ENCODE measurements at places on chromosomes 2 and 18.
A peak's percentile ranks its signal among the peaks of the same experiment; 100 is the strongest.

GRCh38 chr2:64295326-64296139 lies 151.3 kb upstream of the PELI1 start:
- DNase-seq: no peak

DNA sequence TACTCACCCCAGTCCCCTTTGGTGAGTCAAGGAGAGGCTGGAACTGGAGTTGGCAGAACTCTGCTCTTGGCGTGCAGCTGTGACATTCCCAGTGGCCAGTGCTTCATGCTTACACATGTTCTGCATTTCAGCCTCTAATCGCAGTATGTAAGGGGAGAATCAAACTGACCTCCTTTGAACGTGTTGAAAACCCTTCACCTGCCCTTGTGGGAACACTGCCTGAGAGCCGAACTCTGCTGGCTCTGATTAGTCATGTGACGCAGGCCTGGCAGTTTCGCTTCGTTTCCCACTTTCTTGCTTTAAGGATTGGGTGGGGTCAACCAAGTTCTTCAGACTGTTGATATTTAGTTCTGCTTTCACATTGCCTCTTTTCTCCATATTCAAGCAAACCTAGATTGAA lies 173.8 kb upstream of the BCL2L11 start:
- no peak for DNase-seq

- no peak for DNase-seq
Measured at GRCh38 chr2:69766014-69766413, 24.1 kb downstream of the ANXA4 start.

DNA sequence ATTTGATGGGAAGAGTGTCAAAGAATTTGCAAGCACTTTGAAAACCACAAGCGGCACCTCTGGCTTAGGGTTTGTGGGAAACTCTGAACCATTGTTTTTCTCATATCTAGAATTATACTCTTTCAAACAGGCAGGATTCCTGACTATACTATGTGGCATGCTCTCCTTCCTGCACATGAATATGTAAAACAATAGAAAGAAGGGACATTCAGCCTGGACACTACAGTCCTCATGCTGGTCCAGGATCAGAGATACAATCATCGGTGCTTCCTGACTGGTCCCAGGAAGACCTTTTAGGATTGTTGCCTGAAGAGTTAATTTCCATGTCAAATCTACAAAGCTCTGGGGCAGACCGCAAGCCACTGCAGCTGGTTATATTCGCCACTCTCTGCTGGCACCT lies 55.7 kb upstream of the RASGRP3 start:
- DNase-seq: no peak

- DNase-seq: no peak
Measured at GRCh38 chr2:204507636-204508035, 37.6 kb upstream of the PARD3B start.

DNA sequence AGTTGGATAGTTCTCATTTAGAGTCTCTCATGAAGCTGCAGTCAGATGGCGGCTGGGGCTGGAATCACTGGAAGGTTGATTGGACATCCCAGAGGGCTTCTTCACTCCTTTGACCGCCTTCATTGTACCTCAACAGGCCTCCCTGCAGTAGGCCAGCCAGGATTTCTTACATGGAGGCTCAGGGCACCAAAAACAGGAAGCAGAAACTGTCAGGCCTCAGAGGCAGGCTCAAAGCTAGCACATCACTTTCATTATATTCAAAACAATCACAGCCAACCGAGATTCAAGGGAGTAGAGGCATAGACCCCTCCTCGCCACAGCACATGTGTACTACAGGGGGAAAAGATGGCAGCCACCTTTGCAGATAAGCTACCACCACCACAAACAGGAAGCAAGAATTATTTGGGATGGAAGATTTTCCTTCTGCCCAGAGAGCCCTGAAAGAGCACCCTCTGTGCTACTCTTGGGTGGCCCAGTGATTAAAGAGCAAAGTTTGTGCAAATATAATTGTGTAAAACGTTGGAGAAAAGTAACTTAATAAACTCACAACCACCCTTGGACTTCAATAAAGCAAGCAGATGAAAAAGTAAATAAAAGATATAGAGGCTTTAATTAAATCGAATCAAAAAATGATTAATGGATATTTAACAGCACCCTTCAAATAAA lies 155.3 kb downstream of the GFPT1 start:
- DNase-seq: no peak

DNA sequence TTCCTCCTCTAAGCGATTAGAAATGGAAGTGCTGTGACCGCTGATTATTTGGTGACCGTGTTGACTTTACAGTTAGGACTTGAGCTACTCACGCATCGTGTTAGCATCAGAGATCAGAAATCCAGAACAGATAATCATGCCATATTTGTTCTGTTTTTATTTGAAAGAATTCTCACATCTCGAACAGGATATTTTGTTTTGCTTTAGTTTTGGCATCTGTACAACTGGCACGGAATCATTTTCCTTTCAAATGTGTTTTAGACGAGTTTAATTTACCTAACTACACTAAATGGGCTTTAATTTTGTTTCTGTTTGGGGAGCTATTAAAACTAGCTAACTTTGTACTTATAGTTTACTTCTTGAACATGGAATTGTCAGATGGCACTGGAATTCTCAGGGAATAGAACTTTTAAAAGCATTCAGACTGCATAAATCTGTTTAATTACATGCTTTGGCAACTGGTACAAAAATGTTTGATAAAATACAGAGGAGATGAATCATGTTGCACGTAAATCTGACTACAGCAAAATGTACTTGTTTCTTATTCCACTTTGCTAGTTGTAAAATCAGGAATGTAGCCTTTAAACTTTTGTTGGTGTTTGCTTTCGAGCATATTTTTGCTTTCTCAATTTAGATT lies 1.4 kb downstream of the ITPRID2 start:
- DNase-seq: no peak

GRCh38 chr18:77052983-77053309 lies 79.6 kb downstream of the MBP start:
- DNase-seq: no peak

DNA sequence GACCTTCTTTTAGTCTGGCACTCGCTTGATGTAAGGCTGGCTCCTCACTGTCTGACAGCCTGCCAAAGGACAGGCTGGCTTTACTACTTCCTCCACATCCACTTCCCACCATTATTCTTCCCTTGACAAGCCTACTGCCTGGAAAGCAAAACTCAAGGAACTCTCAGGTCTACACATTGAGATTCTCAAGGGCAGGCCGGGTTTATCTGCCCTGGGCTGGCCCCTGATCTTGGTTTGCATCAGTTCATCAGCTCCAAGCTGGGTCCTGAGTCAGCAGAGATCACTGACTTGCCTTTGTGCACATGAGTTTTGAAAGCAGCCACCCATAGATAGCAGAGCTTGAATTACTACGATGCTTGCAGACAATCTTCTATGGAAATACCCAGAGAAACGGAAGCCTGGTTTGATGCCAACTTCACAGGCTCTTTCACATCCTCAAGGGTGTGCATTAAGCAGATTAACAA lies 53.9 kb downstream of the KCTD18 start:
- no peak for DNase-seq

- no peak for DNase-seq
Measured at GRCh38 chr2:206562375-206562774, 79.9 kb upstream of the FAM237A start.

DNA sequence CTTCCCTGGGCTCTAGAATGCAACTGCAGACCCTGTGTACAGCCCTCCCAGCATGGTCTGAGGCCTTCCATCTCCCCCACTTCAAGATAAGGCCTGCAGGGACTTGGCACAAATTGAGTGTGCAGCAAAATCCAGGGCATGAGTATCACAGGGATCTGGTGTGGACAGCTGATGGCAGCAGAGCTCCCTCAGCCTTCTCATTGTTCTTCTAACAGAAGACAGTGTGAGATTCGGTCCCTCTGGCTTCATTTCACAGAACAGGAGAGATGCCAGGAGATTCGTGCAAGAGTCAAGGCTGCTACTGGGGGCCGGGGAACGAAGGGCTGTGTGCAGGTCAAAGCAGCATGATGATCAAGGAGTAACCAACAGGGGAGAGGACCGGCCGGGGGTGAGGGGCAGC lies 85.8 kb downstream of the UXS1 start:
- no peak for DNase-seq

- DNase-seq: no peak
Measured at GRCh38 chr2:64296140-64296480, 151.9 kb upstream of the PELI1 start.

DNA sequence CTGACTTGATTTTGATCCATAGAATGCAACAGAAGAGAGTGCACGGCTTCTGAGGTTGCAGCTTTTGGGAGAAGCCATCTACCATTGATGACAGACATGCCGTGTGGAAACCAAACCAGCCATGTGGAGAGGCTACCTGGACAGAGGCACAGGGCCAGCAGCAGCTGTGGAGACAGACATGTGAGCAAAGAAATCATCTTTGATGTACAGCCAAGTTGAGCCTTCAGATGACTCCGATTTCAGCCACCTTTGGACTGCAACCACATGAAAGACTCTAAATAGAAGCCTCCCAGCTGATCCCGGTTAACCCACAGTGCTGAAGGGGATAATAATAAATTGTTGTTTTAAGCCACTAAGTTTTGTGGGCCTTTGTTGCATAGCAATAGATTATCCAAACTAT lies 54.2 kb downstream of the TSN start:
- no peak for DNase-seq

GRCh38 chr18:62637807-62638687 lies 77.3 kb upstream of the PHLPP1 start:
- DNase-seq: no peak

GRCh38 chr18:59270689-59271257 lies 2.5 kb downstream of the RAX start:
- DNase-seq: no peak

GRCh38 chr2:76157531-76157930 lies 446.8 kb upstream of the GCFC2 start:
- no peak for DNase-seq

DNA sequence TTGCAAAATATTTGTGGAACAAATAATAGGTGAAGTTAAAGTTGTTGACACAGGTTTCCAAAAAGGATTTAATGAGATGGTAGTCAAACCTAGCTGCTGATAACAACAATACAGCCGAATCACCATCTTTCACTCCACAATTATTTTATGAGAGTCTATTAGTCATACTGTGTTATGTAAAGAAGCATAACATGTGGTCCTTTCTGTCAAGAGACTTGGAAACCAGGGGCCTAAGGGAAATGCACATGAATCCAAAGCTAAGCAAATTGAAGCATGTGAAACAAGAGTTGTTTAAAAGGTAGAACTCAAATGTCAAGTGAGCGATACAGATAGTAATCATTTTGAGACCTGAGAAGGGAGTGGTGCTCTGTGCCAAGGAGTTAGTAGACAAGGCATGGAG lies 16.0 kb downstream of the CD28 start:
- no peak for DNase-seq

DNA sequence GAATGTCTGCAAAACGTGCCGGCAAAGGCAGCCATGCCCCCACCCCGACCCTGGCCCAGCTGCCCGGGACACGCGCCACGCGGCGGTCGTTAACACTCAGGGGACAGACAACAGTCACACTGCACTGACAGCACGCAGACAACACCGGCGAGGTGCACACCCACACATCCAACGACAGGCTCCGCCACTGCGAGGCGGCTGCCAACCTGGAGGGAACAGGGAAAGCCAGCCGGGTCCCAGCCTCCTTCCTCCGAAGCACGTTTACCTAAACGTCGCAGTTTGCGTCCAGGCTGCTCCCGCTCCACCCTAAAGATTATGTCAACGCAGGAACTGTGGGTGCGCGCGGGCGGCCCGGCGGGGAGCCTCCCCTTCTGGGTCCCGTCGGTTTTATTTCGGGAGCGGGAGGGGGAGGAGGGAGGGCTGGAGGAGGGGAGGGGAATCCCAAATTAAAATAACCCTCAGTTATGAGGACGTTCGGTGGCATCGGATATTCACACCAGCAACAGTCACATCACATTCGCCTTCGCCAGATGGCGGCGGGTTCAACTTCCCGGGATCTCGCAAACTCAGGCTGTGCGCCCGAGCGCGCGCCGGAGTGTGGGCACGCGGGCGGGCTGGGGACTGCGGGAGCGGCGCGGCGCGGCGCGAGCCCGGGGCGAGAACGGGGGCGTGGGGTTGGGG lies 644 bp downstream of the PTGR3 start:
- peak; percentile 27 for DNase-seq

- DNase-seq: no peak
Measured at GRCh38 chr2:68317971-68318913, 1.5 kb downstream of the CNRIP1 start.

DNA sequence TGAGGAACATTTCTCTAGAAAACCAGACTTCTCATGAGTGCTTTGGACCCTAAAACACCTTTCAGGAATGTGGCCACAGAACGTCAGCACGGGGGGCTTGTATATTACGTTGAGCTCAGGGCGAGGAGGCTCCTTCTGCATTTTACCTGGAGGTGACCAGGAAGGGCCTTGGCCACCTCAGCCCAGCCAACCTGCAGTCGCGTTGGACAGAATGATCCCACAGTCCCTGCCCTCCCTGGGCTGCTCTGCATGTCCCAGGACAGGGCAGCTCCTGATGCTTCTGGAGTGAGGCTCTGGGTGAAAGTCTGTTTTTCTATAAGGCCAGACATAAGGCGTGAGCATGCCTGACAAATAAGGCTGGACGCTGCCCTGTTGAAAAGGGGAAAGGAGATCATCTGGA lies 121.9 kb downstream of the NDUFA10 start:
- DNase-seq: no peak

DNA sequence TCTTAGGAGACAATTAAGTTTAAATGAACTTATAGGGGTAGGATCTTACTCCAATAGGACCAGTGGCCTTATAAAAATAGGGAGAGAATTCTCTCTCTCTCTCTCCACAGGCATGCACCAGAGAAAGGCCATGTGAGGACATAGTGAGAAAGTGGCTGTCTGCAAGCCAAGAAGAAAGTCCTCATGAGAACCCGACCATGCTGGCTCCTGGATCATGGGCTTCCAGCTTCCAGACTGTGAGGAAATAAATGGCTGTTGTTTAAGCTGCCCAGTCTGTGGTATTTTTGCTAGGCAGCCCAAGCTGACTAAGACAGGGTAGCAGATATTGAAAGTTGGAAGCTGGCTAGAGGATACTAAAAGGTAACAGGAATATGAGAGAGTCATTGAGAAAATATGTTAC lies 454.0 kb downstream of the NBAS start:
- DNase-seq: no peak

DNA sequence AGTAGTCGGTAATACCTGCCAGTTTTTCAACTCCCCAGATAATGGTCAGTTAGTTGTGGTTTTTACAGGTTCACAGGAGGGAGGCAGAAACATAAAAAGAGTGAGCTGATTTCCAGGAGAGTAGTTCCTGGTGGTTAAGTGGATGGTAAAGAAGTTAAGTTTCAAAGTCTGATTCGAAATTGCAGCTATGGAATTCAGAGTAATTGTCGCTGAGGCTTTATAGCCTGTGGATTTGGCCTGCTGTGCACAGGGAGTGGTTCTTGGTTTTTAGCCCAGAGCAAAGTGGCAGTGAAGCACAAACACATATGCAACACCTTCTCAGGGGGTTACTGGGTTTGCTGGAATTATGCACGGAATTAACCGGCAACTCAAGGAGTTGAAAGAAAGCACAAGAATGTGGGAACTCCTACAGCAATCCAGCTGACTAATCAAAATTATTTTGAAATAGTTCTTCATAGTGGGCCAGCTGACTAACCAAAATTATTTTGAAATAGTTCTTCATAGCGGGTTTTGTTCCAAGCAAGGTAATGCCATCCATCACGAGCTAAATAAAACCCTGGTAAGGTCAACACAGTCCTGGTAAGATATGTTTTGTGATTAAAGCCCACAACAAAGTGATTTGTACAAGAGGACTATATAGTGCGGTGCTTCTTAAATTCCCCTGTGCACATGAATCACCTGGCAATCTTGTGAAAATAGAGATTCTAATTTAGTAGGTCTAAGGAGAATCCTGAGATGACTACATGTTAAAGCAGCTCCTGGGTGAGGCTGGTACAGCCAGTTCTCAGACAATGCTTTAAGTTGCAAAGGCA lies 94.4 kb downstream of the SGPP2 start:
- no peak for DNase-seq

- DNase-seq: no peak
Measured at GRCh38 chr2:237909075-237909695, 49.8 kb downstream of the RAMP1 start.
